ENCODE measurements at places on chromosomes 3 and 15. TPM values are rescaled to one million over a fixed set of nuclear protein-coding genes. Genes with fewer than 3 reads are reported as not detected.

Gene TSEN2
- total RNA-seq: 13.7 TPM

Gene MORC1
- total RNA-seq: not detected

Gene MAP1A
- total RNA-seq: 5.6 TPM

Gene ALDH1A2
- 1.9 TPM for total RNA-seq

Gene GADL1
- total RNA-seq: not detected
